Left ventricle myocardium superior (tissue), 1 donor: ENCODE measurements at places on chromosomes 7 and 10.

DNA sequence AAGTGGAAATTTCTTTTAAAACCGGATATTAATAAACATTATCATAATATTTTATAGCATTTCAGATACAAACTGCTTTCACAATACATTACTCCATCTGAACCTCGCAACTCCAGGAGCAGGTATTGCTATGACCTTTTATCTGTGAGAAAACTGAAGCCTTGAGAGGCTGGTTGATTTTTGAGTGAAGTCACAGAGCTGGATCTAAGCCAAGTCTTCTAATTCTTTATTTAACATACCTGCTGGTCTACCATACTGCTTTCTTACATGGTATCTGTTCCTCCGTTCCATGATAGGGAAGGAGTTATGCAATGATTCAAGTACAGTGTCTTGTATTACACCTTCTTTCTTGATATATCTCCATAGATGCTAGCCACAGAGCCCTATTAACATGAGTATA is 37.4 kb upstream of the ITGB8 start:
- DNase-seq, result no peak

DNA sequence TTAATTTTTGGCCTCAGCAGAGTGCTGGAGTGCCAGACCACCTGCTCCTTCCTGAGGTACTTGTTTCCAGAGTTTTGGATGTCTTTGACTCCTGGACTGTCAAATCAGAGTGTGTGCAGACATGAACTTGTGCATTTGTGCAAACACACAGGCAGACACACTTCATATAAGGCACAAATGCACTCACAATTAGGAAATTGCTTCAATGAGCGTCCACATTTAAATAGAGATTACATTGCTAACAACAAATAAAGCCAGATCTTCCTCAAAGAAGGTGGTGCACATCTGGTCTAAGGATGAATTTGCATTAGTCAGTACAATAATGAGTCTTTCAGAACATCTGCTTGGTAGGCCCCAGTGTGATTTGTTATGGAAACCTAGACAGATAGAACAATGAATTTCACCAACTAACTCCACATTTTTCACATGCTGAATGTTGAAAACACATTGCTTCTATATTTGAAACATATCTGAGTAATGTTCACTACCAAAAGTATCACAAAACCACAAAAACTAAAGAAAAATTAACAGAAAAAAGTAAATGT is 266.7 kb upstream of the INHBA start:
- DNase-seq, result no peak

DNA sequence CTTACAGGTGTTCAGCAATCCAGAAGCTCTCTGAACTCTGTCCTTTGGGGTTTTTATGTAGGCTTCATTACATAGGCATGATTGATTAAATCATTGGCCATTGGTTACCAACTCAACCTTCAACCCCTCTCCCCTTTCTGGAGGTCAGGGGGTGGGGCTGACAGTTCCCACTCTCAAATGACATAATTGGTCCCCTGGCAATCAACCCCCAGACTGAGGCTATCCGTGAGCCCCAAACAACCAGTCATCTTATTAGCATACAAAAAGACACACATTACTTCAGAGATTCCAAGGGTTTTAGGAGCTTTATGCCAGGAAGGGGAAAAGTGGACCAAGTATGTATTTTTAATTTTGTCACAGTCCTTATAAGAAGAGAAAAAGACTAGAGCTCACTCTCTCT is 92.1 kb downstream of the ZNF467 start:
- DNase-seq, result no peak

GRCh38 chr10:103759100-103759781 is 96.1 kb downstream of the SH3PXD2A start:
- DNase-seq, result peak; percentile 64

GRCh38 chr10:33419311-33419710 is 84.8 kb upstream of the NRP1 start:
- DNase-seq, result no peak

DNA sequence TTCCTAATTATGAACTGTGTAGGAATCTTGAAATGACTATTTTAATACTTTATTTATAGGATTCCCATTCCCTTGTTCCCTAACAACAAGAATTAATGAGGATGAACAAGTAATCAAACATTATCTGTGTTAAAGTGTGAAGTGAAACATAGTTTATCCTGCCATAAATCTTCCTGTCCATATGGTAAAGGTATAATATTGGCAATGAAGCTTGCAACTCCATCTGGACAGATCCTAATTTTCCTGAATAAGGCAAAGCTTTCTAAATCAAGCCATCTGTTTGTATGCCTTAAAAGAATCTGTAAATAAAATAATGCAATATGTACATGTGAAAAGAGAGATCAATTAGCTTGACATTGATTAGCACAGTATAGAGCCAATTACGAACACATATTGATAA is 529.0 kb downstream of the ANKRD7 start:
- no peak for DNase-seq

GRCh38 chr10:76982671-76983070 is 654.9 kb downstream of the KCNMA1 start:
- DNase-seq, result no peak

GRCh38 chr7:55194522-55194921 is 170.6 kb upstream of the LANCL2 start:
- DNase-seq, result no peak

DNA sequence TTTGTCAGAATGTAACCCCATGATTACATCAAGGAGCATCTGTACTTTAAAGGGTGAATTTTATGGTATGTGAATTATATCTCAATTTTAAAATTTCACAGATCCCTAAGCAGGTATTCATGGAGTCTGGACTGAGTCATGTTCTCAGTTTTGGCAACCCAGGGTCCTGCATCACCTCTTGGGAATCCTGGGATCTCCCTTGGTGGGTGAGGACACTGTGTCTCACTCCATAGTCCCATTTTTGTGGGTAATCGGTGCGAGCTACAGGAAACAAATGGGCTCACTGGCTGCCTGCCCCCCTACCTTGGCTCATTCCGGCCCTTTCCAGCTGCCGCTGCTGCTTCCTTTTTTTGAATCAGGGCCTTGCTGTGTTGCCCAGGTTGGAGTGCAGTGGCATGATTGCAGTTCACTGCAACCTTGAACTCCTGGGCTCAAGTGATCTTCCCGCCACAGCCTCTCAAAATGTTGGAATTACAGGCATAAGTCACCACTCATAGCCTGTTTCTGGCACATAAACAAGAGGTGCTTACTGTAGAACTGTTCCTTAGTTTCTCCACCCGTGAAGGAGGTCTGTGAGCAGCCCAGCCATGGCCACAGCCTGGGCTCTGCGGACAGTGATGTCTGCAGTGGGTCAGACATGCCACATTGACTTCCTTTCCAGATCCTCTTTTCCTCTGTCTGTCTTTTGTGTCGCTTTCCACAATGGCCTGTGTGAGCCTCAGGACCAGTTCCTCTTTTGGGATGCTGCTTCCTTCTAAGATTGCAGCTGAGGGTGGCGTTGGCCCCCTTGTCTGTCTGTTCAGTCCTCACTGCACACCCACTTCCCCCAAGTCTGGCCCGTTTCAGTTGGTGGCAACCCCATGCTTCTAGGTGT is 14.5 kb downstream of the PALD1 start:
- DNase-seq, result no peak

- DNase-seq, result no peak
These were observed 110.3 kb upstream of the SP8 start for GRCh38 chr7:20896996-20897395.

GRCh38 chr7:116588225-116588624 is 63.4 kb downstream of the CAV1 start:
- no peak for DNase-seq

GRCh38 chr7:92255308-92255707 is 9.5 kb downstream of the ANKIB1 start:
- DNase-seq, result no peak
